ENCODE measurements at places on chromosomes 13 and 19.

- DNase-seq: no peak
These were observed 14.4 kb upstream of the RUBCNL start for GRCh38 chr13:46401432-46401831.

GRCh38 chr13:110211735-110212134, 95.2 kb downstream of the COL4A1 start:
- no peak for DNase-seq

DNA sequence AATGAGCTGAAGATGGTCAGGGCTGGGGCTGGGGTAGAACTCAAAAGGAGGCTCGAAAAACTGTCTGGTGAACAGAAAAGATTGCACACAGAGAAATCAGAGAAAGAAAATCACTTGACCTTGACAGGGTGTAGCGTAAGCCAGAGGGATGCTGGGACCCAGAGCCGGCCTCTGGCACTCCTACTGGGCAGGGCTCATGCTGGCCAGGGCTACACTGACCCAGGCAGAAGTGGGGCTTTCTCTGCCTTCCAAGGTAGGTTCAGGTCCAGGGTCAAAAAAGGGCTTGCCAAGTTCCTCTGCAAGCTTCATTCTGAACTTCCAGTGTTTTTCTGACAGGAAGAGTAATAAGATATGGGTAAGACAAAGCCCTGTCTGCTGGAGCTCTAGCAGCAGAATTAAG, 56.2 kb downstream of the LATS2 start:
- no peak for DNase-seq

GRCh38 chr19:30566681-30567420, 194.7 kb downstream of the ZNF536 start:
- DNase-seq: no peak

All from thymus (tissue), 14 donors.